Globus pallidus (tissue), 1 donor: ENCODE measurements at places on chromosomes 12 and 14.

DNA sequence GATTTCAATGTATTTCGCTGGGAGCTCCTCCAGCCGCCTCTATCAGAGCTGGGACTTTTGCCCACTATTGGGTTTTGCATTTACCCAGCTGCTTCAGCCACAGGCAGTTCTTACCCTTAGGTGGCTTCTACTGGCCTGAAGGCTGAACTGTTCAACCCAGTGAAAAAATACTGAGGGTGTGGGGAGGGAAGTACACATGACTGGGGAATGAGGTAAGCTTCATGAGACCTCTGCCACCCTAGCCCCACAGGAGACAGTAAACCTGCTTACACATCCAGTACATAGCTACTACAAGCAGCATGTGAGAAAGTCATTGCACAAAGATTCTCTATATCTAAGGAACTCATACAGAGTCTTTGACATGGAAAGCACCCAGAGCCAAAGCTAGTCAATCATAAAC lies 411.1 kb downstream of the SYT1 start:
- no peak for DNase-seq

- DNase-seq, result no peak
Measured at GRCh38 chr14:101404426-101405170, 156.7 kb upstream of the DIO3 start.

- DNase-seq, result no peak
Measured at GRCh38 chr14:84493779-84494178, 1036.2 kb upstream of the FLRT2 start.

DNA sequence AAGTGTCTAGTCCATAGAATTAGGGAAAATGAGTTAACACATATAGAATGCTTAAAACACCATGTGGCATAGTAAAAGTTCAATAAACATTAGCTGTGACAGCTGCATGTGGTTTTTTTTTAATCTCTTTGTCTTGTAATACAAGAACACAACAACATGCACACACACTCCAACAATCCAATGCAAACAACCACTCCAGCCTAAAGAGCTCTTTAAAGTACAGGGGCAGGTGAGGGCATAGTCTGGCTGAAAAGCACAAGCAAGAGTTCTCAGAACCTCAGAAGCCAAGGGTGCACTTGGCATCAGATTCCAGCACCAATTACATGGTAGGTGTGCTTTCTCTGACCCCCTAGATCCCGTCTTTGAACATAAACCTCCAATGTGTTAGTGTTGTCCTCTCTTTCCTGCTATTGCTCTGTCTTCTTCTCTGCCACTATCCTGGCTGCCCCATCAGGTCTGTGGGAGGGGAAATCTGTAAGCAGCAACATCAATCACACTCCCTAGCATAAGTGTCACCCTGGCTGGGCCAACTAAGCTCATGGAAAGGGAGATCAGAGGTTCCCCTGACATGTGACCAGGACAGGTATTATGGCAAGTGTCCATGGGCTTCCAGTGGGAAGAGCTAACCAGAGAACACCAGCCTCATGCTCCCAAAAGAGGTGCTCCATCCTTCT lies 91.0 kb downstream of the SLC8A3 start:
- no peak for DNase-seq

DNA sequence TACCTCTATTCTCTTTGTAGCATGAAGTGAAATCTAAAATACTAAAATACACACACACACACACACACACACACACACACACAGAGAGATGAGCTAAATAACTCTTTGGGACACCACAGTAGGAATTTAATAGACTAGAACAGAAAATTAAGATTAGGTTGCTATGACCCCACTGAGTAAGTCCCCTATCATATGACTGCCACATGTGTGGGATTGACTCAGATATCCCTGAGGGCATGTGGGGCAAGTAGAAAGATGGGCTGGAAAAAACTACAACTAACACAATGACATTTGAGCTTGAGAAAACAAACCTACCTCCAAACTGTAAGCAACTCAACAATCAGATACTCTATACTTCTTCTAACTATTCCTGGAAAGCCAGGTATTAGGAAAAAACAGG lies 27.0 kb downstream of the SLC25A21 start:
- no peak for DNase-seq

- no peak for DNase-seq
Measured at GRCh38 chr14:63475761-63476160, 67.4 kb downstream of the PPP2R5E start.

GRCh38 chr14:64324461-64324860 lies 30.3 kb upstream of the ESR2 start:
- DNase-seq, result no peak

- DNase-seq, result no peak
Measured at GRCh38 chr12:65568517-65568916, 255.8 kb upstream of the HMGA2 start.

DNA sequence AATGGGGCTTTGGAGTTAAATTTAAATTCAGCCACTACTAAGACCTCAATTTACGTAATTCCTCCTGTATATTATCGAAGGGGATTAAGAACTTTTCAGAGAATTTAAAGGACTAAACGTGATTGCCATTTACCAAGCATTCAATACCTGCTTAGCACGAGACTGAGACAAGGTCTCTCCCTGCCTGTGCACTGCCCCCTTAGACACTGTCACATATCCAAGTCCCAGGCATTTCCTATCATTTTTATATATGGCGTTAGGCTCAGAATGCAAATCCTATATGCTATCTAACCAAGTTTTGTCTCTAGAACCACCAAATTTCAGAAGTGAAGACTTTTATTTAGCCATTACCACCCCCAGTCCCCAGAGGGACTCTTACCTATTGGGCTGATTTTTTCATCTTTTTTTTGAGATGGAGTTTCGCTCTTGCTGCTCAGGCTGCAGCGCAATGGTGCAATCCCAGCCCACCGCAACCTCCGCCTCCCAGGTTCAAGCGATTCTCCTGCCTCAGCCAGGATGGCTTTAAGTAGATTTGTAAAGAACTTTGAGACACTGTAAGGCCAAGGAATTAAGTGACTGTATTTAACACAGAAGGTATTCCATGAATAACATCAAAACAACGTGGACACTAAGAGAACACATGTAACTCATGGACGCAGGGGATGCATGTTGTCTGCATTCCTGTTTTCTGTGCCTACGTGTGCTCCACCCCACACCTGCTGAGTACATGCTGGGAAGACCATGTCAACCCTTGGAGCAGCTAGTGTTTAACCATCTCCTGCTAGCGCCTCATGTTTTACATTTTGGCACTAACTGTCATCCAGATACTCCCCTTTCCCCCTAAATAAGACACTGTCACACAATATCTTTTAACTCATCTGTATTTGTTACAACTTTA lies 6.4 kb downstream of the HSP90AA1 start:
- DNase-seq, result peak; percentile 64

- no peak for DNase-seq
Measured at GRCh38 chr14:99602054-99602787, 1.8 kb downstream of the CCDC85C start.

DNA sequence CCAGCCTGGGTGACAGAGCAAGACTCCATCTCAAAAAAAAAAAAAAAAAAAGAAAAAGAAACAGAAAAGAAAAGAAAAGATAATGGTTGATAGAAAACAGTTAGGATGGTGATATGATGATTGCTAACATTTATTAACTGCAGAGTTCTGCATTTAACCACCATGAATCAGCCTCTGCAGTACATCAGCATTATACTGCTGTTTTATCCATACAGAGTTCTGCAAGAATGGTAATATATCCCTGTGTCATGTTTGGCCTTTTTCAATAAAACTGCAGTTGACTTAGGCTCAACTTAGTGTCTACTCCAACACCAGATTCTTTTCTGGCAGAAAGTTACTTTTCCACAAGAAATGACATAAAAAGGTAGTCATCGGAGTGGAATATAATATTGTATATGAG lies 62.6 kb downstream of the DUSP6 start:
- DNase-seq, result no peak

- DNase-seq, result no peak
Measured at GRCh38 chr12:111730420-111730819, 36.3 kb upstream of the ALDH2 start.
